ENCODE measurements at places on chromosomes 11 and 22.
A peak's percentile ranks its signal among the peaks of the same experiment; 100 is the strongest.

DNA sequence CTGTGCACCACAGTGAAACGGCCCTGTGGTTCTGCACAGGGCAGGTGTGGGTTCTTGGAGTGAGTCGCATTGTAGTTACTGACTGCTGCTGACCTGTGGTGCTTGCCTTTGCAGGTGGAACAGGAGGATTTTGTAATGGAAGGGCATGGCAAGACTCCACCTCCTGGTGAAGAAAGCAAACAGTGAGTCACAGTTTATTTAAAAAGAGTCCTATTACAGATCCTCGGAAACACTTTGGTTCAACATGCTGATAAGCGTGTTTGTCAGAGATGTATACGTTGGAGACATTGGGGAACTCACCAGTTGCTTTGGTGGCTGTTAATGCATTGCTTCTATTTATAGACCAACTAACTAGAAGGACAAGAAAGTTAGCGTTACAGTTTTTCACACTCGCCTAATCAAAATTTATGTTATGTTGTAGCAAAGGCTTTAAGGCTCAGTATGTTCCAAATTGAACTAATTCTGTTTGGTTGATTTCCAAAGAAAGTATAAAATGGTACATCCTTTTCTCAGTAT is 21.7 kb upstream of the TNRC6B start:
- DNase-seq: peak; percentile 57

DNA sequence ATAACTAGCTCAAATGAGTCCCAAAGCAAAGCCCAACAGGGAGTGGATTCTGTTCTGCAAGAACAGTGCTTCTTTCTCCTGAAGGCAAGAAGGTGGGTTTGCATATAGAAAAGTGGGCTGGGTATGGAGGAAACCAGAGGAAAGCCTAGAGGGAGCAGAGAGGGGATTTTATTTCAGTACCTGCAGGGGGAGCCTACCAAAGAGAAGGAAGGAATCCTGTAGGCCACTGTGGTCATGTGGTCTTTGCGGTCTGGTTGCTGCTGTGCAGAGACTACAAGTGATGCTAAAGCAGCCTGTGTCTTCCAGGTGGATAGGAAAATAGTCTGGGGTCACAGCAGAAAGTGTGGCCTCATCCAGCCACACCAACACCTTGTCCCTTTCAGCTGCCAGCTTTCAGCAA is 33.2 kb upstream of the ZBTB16 start:
- peak; percentile 3 for DNase-seq

GRCh38 chr11:116325247-116325646 is 447.5 kb downstream of the BUD13 start:
- DNase-seq: no peak

DNA sequence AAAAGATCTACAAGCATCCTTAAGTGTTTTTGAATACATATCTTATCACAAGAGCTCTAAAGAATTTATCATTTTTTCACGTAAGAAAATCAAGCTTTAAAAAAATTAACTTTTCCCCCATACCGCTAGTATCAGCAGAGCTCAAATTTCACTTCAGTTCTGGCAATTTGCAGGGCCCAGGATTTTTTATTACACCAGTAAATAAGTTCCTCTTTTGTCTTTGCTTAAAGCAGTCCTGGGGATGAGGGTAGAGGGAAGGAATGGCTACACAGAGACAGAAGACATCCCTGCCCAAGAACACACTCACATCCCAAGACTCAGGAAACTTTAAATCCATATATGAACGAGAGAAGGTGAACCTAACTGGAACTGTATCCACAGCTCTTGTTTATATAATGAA is 22.6 kb upstream of the SORL1 start:
- DNase-seq: no peak

DNA sequence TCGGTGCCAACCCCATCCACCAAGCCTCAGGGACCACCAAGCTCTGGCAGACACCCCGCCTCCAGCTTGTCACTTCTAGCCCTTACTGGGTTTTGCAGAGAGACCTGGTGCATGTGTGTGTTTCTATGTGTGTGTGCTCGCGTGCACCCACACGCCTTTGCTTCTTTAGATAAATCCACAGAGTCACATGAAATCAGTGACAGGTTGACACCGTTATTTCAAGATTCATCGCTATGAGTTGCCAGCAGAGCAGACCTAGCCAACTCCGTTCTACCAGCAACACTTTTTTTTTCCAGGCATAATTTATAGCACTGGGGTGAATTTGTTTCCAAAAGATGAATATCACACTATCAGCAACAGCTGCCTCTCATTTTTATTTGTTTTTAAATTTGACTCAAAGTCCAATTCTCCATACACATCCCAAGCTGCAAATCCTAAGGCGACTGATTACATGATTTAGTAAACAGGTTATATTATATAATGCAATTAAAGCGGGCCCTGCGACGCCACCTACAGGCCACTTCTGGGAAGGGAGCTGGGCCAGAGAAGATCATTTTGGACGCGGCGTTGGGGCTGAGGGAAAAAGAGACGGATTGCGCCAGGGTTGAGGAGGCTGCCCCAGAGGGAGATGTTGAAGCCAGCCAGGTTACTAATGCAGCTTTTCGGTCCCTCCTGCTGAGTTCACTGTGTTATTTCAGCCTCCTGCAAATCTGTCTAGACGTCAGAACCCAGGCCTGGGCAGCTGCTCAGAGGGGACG is 150.5 kb downstream of the FEZ1 start:
- peak; percentile 33 for DNase-seq

DNA sequence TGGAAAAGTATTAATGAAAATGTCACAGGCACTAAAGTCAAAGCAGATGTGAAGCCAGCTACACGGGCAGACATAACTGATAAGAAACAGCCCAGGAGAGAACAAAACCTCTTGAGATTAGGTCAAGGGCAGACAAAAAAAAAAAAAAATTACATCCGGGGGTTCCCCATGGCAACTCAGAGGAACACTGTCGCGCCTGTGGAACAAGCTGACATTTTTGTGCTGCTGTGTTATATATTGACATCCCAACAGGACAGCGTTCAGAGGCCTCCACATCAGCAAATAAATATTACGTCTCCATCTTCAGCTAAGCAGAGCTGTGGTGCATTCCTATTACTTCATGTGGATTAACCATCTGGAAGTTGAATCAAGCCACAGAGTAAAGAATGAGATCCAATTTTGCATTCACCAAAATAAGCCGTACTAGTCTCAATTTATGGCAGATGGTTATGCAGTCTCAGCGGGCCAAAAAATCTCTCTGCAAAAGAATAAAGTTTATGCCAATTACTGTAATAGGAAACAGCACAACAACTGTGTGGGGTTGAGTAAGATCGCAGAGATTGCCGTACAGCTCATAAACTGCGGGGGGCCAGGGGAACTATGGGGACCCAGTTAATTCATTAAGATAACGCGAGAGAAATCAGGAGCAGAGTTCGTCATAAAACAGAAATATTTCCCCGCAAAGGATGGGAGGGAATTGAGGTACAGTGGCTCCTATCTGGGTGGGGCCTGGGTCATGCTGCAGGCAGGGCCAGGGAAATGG is 41.3 kb upstream of the MN1 start:
- DNase-seq: no peak

- peak; percentile 73 for DNase-seq
Observed at GRCh38 chr11:70483077-70483861, 84.9 kb downstream of the CTTN start.

GRCh38 chr11:123083623-123084029 is 21.7 kb upstream of the HSPA8 start:
- DNase-seq: peak; percentile 97

DNA sequence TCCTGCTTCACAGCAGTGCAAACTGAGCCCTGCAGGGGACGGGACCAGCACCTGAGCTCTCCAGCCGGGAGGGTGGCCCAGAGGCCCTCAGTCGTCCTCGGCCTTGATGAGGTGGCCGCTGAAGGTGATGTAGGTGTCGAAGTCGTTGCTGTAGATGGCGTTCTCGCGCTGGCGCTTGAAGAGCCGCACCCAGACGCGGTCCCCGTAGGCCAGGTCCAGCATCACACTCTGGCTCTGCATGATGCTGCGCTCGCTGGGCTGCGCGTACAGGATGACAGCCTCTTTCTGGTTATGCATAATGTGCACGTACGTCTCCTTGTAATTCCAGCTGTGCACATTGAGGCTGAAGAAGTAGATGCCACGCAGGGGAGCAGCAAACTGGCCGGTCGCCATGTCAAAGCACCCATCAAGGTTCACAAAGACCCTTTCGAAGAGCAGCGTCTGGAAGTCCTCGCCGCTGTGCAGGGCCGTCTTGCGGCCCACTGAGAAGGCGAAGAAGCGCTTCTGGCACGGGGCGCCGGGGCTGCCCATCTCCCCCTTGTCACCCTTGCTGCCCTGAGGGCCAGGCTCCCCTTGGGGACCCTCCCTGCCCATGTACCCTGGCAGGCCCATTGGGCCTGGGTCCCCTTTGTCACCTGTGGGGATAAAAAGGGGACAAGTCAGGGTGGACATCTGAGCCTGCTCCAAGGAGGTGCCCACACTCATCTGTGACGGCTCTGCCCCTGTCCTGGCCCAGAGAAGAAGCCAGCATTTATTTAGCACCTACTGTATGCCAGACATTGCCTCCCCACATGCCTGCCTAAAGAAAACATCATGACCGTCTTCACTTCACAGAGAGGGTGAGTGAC is 5.7 kb downstream of the C1QTNF6 start:
- no peak for DNase-seq

DNA sequence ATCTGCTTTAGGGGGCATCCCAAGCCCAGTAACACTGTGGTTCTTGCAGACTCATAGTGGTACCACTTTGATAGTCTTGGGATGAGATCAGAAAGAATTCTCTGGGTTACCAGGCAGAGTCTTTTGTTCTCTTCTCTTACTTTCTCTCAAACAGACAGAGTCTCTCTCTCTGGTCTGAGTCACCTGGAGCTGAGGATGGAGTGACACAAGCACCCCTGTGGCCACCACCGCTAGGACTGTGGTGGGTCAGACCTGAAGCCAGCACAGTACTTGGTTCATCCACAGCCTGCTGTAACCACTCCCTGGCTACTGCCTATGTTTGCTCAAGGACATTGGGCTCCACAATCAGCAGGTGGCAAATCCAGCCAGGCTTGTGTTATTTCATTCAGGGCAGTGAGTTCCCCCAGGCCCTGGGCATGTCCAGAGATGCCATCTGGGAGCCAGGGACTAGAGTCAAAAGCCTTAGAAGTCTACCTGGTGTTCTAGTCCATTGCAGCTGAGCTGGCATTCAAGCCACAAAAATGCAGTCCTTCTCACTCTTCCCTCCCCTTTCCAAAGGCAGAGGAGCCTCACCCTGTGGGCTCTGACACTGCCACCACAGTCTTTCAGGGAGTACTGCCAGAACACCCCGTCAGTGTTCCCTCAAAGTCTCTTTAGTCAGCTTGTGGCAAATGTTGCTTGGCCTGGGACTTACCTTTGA is 29.9 kb downstream of the ENDOD1 start:
- no peak for DNase-seq

- no peak for DNase-seq
Observed at GRCh38 chr11:110133160-110133559, 40.0 kb downstream of the ZC3H12C start.

DNA sequence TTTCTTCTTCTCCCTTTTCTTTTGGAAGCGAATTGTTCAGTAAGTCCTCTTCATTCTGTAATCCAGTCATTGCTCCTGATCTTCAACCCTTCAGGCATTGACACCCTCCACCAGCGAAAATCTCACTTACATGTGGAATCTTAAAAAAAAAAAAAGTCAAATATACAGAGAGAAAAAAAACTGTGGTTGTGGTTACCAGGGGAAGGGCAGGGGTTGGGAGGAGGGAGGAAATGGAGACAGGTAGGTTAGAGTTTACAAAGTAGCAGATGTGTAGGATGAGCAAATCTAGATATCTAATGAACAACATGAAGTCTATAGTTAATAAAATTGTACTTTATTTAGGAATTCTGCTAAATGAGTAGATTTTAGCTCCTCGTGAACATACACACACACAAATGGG is 17.7 kb upstream of the TMEM123 start:
- DNase-seq: no peak

- peak; percentile 28 for DNase-seq
Observed at GRCh38 chr11:123174196-123175183, 20.6 kb downstream of the CLMP start.

DNA sequence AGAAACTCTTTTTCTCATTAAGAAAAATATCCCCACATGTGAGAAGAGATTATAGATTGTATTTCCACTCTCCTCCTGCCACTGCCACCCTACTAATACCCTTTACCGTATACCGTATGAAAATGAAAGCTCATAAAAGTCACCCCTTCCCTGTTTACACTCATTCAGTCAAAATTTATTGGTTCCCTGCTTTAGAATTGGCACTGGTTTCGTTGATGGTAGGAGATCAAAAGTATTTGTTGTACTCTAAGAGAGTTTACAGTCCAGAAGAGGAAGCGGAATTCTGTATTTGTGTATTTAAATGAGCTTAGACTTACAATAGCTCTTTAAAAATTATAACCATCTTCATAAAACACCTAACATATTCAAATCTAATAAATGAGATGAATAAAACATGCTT is 68.2 kb downstream of the BBOX1 start:
- no peak for DNase-seq

DNA sequence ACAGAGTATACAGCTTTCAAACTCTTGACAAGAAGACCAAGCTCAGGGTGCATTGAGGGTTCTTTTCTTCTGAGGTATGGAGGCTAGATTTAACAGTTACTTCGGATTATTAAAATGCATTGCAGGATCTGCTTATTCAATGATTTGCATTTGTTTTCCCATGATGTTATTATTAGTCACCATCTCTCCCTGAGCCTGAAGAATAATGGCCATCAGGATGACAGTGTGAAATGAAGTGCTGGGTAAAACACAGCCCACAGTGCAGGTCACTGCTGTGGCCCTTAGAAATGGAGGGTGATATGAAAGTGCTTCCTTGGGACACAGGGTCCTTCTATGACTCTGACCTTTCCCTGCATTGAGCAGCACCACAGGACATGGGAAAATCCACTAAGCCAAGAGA is 40.0 kb downstream of the TECTA start:
- DNase-seq: peak; percentile 6

DNA sequence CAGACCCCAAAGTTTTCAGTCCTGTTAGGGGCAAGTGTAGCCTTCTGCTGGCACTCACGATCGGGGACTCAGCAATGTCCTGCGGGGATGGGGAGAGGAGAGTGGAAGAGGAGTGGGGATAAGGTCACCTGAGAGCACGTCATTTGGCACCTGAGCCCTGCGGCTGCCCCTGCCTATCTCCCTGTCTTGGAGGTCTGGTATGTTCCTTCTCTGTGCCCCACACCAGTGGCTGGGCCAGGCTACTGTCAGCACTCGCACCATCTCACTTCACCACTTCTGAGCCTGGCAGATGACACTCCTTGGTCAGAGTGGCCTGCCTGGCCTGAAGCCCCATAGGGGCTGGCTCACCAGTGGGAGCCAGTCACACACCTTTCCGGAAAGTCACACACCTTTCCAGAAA is 20.1 kb upstream of the CHADL start:
- DNase-seq: no peak

DNA sequence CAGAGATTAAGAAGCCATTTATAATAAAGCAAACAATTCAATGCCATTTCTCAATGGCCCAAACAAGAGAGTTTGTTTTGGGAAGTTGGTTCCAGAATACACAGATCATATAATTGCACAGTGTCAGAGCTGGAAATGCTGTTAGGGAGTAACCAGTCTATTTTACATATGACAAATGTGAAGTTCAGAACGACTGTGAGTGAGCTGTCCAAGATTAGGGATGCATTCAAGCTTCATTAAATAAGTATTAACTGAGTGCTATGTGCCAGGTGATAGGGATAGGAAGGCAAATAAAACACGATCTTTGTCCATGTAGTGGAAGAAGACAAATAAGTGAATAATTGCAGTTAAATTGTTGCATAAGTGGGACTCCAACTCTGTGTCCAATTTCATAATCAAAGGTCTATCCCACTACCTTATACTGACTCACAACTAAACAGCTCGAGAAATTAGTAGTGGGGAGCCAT is 33.1 kb upstream of the PICALM start:
- DNase-seq: no peak

Data from RKO (cell line).